Daoy (cell line): ENCODE measurements at places on chromosomes 1 and 21. TPM values are rescaled to one million over a fixed set of nuclear protein-coding genes. Genes with fewer than 3 reads are reported as not detected.

DCST1 gene
- total RNA-seq = not detected in 2 replicates

- no peak for DNase-seq
Measured at GRCh38 chr21:44298301-44298700, 1.6 kb upstream of the PFKL start.

DNA sequence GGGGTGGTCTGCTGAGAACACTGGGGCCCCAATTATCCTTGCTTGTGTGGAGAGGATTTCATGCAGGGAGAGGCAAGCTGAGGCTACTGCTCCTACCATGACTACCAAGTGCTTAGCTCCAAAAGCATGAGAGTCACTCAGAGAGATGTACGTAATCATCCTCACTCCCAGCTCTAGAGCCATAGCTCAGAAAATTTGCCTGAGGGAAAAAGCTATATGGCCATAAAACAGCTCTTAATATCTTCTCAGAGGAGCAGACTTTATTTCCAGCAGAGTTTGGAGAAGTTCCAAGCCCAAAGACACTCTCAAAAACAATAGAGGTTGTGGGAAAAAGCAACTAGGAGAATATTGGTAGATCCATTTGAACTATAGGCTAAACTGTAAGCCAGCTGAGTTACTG is 106.4 kb upstream of the PBX1 start:
- DNase-seq = no peak

KRTAP19-4 gene
- not detected in 2 replicates for total RNA-seq

- peak; percentile 44 for DNase-seq
Measured at GRCh38 chr1:183580281-183580682, 10.0 kb downstream of the NCF2 start.

NHLH1 gene
- not detected in 2 replicates for total RNA-seq

GRCh38 chr1:4380564-4381168 is 273.7 kb upstream of the AJAP1 start:
- DNase-seq = no peak

DNA sequence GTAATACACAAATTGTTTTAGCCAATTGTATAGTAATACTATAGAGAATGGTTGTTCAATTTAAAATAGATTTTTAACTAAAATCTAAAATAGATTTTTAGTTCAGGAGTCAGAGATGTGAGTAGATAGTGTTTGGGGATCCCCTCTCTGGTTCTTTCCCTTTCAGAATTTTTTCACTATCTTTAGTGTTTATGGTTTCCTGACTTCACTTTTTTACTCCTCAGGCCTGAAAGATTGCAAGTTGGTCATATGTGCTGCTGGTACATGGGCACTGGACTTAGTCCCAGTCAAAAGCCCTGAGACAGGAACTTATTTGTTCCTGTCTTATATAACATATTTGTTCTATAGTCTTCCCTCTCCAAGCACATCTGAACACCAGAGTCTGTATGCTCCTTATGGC is 96.8 kb upstream of the ATP1B1 start:
- no peak for DNase-seq

DNA sequence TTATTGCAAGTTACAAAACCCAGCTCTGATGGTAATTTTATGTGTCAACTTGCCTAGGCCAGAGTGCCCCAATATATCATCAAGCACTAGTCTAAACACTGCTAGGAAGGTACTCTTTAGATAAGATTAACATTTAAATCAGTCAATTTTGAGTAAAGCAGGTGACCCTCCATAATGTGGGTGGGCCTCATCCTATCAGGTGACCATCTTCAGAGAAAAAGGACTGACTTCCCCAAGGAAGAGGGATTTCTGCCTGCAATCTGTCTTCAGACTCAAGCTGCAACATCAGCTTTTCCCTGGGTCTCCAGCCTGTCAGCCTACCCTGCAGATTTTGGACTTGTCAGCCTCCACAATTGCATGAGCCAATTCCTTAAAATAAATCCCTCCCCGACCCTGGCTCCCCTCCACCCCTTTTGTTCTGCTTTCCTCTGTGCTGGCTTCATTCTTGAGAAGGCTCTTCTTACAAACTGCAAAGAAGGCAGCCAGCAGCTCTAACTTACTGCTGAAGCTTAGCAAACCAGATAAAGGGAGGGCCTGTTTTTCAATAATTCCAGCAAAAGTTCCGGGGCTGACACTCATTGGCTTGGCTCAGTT is 56.4 kb upstream of the RUNX3 start:
- no peak for DNase-seq

UFC1 gene
- total RNA-seq = 102 and 133 TPM in 2 replicates

DNA sequence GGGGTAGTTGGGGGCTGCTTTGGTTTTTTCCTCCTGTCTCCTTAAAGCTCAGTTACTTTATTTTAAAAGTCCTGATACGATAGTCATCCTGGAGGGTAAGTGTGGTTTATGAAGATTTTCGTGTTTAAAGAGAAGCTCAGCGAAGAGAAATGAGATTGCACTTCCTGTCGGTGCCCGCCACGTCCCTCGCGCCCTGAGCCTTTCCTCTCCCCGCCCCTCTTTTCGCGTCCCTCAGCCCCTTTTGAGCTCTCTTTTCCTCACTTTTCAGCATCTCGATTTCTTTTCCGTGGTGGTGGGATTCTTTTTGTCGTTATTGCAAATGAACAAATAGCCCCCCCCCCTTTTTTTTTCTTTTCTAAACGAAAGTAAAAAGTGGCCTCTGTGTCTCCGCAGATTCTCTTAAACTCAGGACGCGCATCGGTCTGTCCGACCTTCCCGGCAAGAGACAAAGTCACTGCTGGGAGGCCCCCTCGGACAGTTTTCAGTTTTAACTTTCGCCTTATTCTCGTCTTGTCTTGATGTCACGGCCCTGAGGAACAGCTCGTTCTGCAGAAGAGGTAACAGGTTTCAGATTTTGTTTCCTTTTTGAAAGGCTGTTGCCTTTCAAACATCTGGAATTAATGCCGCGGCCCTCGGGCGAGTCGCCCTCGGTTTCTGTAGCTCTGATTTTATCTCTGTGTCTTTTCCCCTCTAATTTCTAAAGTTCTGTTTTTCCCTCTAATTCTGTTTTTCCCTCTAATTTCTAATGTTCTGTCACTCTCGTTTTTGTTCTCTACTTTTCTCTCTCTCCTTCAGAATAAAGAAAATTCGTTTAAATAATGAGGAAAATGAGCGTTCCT is 1.0 kb upstream of the DMRTA2 start:
- DNase-seq = peak; percentile 71

DNA sequence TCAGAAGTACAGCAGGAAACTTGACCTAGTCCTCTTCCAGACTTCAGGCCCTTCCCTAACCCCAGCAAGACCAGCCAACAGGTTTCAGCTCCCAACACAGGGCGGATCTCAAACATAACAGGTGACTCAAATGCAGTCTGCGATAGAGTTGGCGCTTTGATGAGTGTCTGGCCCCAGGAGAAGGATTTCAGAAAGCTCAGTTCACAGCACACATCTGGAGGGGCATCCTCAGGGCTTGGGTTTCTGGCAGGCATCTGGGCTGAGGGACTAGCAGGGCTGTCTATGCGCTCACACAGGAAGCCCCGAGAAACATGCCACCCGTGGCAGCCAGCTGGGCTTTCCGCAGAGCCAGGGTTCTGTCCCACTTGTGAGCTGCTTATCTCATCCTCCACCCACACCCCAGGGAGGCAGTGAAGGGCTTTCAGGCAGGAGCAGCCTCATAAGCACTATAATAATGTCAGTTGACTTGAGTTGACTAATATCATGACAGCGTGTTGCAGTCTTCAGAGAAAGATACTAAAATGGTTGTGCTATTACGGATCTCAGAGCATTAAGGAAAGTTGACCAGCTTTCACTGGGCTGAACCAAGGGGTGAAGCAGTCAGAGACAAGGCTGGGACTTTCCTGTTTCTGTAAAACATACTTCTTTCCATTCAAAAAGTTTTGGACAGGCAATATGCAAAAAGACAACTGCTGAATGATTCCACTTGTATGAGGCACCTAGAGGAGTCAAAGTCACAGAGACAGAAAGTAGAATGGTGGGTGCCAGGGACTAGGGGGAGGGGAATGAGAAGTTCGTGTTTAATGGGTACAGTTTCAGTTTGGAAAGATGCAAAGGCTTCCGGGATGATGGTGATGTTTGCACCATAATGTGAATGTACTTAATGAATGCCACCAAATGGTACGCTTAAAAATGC is 233.0 kb upstream of the IRF2BP2 start:
- DNase-seq = no peak

- no peak for DNase-seq
Measured at GRCh38 chr1:42960566-42961311, 2.1 kb upstream of the SLC2A1 start.
